Fibroblast of skin of back (primary cell): ENCODE measurements at places on chromosomes 3 and 15.

DNA sequence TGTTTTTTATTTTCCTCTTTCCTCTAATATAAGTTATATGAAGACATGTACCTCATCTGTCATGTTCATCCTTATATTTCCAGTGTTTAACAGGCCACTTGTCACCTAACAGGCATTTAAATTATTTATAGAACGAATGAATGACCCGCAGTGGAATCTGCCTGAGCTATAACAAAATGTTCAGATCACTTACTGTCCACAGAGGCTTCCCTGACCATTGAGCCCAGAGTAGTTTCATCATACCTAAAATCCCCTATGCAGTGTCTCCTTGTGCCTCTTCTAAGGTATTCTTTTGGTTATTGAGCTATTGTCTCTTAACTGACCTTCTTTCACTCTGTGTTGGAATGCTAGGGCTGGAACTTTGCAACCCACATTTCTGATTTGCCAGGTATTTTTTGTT, 748.5 kb downstream of the NTRK3 start:
- no peak for DNase-seq

DNA sequence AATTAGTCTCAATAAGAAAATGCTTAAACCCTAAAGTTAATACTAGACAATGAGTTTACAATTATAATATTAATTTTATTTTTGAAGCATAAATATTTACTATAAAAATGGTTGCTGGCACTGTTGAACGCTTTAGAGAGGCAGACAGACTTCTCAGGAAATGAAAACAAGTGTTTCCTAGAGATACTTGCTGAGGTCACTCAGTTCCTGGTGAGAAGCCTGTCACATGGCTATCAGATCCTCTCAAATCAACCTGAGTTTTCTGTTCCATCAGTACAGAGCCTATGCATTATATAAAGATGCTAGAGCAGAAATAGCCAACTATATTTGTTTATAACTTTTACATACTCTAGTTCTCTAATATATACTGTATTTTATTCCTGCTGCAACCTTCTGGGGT, 109.2 kb downstream of the MYO5A start:
- DNase-seq = no peak

DNA sequence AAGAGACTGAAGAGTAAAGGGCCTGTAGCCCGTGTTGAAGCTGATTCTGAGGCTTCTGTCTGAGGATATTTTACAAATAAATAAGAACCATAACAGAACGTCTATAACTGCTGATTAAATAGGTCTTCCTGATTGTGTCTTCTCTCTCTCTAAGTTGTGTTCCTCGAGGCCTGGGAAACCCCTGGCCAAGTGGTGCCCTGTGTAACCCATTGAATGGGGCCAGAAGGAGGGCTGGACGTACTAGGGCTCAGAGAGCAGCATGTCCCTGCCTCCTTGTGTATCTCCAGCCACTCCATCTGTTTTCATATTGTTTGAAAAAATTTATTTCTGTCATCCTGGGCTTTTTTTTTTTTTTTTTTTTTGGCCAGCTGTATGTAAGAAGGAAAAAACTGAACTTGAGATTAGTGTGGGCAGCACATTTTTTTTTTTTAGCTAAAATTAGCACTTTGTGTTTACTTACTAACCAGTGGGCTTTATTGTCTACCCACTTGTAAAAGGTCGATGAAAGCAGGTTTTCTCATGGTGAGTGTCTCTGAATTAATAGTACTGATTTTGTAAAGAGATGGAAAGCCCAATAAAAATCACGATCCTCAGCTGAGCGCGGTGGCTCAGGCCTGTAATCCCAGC, 10.7 kb downstream of the DHX30 start:
- no peak for DNase-seq

DNA sequence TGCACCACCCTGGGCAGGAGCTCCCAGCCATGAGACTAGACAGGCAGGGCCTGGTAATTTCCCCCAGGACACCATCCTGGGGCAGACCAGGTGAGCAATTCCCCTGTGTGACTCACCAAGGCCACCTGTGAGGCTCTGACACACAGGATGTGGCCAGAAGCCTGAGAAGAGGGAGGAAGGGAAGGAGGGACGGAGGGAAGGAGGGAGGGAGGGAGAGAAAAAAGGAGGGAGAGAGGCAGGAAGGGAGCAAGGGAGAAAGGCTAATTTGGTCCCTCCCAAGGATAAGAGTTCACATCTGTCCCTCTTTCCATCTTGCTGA, 25.9 kb downstream of the WNT7A start:
- no peak for DNase-seq

- no peak for DNase-seq
These were observed 66.1 kb upstream of the SPRED1 start for GRCh38 chr15:38186507-38186906.

GRCh38 chr15:82646250-82647044, 716 bp downstream of the CPEB1 start:
- no peak for DNase-seq

- no peak for DNase-seq
These were observed 144.9 kb upstream of the MRPS22 start for GRCh38 chr3:139198929-139199328.

DNA sequence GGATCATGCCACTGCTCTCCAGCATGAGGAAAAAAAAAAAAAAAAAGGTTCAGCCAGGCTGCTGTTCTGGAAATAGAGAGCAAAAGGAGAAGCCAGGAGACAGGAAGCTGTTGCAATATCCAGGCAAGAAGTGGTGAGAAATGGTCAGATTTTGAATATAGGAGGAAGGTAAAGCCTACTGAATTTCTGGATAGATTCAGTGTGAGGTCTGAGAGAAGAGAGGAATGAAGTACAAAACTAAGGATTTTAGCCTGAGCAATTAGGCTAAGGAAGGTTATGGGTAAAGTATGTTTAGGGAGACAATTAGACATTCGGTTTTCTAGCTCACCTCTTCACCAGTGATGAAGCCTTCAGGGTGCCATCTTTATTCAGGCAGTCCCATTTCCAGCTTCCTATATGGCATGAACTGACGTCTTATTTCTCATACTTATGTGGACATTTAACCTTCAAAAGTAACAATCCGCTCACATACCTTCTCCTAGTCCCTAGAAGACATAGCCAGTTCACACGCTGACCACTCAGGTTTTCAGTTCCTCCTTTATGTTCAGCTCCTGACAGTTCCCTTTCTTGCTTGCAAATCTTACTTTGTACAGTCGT, 57.2 kb downstream of the KIF9 start:
- peak; percentile 57 for DNase-seq

- no peak for DNase-seq
These were observed 13.9 kb downstream of the ISLR2 start for GRCh38 chr15:74144153-74144775.

DNA sequence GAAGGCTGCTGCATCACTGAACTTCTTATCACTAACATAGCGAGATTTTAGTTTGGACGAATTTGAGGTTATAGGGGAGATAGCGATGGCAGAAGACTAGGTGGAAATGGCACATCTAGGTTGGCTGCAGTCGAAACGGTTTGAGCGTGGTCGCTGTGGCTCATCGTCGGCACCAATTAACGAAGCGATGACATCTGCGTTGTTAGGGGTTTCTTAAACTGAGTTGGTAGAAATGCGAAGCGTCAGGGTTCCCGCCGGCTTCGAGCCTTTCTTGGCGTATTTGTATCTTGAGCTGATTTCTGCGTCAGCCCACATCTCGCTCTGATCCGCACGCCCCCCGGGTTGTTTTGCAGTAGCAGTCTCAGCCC, 319 bp downstream of the LNP1 start:
- DNase-seq = peak; percentile 54
